Effector CD4-positive, alpha-beta T cell (primary cell): ENCODE measurements at places on chromosomes 4 and X.

GRCh38 chr4:67568820-67569219 lies 10.3 kb downstream of the STAP1 start:
- no peak for DNase-seq

DNA sequence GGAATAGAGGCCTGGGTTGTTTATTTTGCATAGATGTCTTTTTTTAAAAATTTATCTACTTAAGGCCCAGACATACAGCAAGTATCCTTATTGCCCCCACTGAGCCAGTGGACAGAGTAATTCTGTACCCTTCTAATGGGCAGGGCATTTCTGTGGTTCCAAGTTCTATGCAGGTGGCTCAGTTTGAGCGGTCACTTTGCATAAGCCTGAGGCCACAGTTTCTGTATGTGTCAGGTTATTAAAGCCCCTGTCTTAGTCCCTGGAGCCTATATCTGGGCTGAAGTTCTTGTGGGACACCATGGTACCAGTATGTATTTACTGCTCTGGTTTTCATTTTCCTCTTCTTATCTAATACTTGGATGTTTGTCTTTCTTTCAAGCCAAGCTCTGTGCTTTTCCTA lies 168.8 kb downstream of the MID1IP1 start:
- no peak for DNase-seq

DNA sequence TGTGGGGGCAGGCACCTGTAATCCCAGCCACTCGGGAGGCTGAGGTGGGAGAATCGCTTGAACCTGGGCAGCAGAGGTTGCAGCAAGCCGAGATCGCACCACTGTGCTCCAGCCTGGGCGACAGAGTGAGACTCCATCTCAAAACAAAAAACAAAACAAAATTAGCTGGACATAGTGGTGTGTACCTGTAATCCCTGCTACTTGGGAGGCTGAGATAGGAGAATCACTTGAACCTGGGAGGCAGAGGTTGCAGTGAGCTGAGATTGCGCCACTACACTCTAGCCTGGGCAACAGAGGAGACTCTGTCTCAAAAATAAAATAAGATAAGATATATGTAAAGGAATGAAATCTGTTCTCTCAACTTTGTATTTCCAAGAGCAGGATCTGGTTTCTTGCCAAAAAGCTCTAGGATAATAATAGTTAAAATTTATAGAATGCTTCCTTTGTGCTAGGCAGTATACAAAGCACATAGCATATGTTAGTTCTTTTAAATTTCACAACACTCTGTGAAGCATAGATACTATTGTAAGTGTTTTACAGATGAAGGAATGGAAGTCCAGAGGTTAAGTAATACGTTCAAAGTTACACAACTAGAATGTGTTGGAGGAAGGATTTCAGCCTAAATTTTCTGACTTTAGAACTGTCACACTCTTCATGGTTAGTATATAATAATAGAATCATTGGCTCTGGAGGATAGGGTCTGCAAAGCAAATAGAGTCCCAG lies 10.3 kb downstream of the MRPL1 start:
- DNase-seq = no peak

DNA sequence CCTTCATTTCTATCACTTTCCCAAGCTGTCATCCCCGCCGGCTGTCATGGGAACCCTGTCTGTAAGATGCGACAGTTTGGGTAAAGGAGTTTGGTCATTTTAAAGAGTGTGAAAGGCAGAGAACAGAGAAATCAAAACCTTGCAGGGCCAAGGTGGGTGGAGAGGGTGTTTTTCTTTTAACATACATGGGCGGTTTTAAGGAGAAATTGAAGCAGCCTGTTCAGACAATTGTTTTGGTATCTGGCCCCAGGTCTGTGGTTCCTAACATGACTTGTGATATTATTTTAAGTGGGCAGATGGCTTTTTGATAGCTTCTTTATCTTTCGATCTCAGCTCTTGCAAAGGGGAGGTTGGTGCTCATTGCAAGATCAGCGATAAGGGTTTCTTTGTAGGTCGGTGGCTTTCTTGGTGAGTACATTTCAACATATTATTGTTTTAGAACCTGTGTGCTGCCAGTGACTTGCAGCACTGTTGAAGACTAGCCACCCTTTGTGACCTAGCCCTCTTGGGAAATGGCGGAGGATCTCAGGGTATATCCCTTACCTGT lies 3.7 kb downstream of the PPP1R3F start:
- peak; percentile 23 for DNase-seq

GRCh38 chr4:86934771-86935565 lies at the start of gene AFF1:
Gene AFF1, plus strand, starts transcription at chr4:86935011. Its CDS starts 13,523 bp downstream, at chr4:86948534.
- DNase-seq = peak; percentile 82

DNA sequence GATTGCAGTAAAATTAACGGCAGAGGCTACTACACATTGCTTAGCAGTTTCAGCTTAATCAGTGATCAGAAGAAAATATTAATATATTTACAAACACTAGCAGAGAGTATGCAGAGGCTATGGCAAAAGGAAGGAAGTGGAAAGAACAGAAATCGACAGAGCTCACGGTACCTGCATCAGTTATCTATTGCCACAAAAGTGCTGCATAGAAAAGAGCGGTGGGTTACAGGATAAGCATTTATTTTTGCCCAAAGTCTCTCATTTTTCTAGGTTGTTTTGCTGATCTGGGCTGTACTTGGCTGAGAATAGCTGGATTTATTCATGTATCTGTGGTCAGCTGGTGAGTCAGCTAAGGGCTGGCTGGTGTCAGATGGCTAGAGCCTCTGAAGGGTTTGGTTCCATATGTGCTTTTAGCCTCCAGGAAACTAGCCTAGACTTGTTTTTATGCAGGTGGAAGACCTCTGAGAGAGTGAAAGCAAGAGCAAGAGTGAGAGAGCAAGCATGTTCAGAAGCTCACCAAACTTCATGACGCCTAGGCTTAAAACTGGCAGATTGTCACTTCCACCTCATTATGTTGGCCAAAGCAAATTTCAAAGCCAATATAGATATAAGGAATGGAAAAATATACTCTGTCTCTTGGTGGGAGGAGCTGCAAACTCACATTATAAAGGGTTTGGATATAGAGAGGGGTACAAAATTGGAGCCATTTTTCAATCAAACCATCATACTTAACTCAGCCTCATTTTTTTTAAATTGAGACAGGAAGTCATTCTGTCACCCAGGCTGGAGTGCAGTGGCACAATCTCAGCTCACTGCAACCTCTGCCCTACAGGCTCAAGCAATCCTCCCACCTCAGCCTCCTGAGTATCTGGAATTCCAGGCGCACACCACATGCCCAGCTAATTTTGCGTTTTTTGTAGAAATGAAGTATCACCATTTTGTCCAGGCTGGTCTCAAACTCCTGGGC lies 153.2 kb upstream of the RPL34 start:
- DNase-seq = no peak

- DNase-seq = no peak
Observed at GRCh38 chrX:2638279-2638678, 52.8 kb upstream of the CD99 start.

DNA sequence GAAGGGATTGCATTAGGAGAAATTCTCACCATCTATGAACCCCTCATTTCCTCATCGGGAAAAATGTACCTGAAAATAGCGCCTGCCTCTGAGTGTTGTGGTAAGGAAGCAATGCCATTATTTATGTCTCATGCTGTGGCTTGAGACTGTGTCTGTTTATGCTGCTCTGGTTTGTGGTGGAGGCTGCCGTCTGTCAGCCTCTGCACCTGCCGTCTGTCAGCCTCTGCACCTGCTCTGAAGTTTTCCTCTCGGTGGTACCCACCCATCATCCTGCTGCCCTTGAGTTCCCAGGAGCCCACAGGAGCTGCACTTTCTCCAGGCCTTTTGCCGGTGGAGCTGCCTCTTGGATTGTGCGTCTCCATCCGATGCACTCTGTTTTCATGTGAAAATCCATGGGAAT lies 68.5 kb upstream of the PPP2R3B start:
- no peak for DNase-seq

- no peak for DNase-seq
Observed at GRCh38 chr4:167274351-167274750, 40.1 kb upstream of the SPOCK3 start.

- DNase-seq = no peak
Observed at GRCh38 chrX:7059214-7059838, 88.2 kb upstream of the STS start.

DNA sequence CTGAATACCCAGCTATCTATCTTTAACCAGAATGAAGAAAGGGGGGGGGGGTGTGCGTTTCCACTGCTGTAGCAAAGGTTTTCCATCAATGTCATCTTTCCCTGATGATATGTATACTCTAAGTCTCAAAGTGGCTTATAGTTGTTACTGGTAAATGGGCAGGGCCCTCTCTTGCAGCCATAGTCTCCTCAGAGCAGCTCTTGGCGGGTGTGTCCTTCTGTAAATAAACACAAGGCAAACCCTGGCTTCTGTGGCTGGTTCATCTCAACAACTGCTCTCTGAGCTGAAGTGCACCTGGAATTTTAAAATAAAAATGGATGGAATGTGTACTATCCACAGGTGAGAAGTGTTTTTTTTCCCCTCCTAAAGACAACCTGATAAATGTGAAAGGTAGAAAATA lies 57.5 kb upstream of the SCML1 start:
- DNase-seq = no peak

DNA sequence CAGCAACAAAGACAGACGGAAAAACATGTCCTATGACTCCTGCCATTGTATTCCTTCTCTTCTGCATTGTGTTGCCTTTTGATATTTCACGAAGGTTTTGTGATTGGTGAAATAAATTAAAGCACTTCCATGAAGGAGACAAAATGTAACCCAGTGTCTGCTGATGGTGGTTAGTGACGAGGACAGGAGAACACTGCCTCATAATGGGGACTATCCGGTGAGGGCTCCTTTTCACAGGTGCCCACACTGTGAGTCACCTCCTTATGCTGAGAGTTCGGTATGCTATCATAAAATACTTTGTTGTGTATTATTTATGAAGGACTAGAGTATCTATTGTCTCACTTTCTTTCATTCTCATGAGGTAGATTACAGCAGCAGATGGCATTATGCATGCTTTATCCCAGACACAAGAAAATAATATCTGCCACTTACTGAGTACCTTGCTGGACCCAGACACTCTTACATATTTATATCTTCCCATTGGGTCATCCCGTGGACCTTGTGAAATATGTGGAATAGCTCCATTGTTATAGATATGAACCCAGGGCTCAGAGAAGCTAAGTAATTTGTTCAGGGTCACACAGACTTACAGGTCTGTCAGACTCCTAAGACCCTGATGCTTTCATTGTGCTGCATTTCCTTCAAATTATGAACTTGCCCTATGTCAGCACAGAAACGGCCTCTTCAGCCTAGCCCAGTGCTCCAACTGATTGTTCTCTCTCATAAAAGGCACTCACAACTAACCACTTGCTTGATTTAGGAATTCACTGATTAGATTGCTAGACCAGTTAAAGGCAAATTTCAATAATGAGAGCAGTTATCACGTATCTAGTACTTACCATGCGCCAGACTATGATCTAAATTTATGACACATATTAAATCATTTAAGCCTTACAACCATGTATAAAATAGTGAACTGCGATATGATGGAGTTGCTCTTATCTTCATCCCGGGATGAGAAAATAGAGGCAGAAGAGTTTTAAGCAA lies 31.2 kb downstream of the PLS3 start:
- DNase-seq = no peak

- no peak for DNase-seq
Observed at GRCh38 chrX:149274516-149275105, 230.5 kb downstream of the IDS start.

DNA sequence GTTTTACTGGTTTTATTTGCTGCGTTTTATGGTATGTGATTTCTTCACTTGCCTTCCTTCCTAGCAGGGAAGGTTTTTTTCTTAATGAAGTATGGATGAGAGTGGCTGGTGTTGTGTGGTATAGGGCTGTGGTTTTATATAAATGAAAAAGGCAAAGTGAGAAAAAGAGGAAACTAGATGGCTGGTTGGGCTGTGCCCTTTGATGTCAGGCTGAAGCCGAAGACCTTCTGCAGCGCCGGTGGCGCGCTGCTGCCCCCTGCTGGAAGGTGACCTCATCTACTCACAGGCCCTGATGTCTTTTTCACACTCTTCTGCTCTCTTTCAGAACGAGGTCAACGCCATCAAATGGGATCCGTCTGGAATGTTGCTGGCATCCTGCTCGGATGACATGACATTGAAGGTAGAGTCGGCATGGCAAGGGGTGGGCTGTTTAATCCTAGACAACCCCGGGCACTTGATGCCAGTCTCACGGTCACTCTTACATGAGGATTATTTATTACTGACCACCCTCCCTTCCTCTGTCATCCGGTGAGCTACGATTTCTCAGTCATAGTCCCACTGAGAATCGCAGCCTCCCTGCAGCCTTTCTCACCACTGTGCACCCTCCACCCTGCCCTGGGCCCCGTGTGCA lies 56.6 kb downstream of the GPR143 start:
- DNase-seq = peak; percentile 75

DNA sequence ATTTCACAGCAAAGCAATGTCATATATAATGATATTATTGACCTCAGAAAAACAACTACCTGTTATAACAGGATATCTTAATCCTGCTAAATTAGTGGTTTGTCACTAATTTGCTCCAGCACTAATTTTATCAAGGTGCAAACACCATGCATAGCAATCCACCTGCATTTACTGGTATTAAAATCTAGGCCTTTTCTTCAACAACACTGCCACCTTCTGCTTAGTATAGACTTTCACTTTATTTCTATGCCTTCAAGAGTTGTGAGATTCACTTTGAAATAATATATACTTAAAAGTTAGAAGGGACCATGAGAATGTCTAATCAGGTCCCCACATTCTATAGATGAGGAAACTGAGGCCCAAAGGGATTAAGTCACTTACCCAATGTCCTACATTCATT lies 82.1 kb upstream of the IQCM start:
- no peak for DNase-seq
